ENCODE measurements at places on chromosomes 3 and 15.

DNA sequence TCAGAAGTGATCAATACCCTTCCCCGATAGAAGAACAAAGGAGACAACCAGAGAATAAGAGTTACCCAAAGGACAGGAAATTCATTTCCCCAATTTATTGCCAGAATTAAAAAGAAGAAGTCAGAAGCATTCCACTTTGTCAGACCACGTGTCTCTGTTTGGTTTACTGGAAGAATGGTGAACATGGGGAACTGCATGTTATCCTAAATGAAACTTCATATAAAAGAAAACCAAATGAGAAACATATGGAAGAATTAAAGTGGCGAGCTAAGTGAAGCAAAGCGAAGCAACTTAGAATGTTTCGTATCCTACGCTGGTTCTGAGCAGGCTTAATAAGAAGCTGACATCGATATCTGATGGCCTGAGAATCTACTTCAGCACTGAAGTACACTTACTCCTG lies 190.7 kb downstream of the MAGI1 start:
- no peak for DNase-seq

DNA sequence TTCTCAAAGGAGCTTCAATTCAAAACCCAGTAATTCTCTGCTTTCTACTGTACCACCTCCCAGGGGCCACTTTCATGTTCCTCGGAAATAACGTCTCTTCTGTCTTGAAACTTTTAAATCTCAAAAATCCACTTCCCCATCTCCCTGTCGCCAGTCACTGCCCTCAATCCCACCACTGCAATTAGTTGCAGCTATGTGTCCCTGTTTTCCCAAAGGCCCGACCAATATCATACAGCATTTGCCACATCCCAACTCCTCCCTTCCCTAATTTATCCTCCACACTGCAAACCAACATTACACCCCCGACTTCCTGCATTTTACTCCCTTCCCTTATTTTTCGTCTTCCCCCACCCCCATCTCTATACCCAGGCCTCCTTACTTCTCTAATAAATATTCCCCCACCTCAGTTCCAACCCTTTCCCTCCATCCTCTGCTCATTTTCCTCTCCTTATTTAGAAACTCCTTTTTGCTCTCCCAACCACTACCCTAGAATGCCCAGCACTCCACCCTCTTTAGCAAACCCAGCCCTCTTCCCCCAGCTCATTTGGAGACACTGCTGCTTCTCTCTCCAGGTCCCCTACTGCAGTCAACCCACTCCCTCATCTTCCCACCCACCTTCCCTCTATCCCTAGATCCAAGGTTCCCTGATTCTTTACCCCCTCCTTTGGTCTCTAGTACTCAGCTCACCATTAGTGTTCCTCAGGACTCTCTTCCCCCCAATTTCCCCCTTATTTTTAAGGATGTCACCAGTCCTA lies 1.1 kb downstream of the NPTN start:
- DNase-seq: peak; percentile 23

- no peak for DNase-seq
Observed at GRCh38 chr3:186361762-186362536, at the start of gene DGKG. Gene DGKG (minus strand): TSS chr3:186362234. CDS start chr3:186320459, 41,775 bp downstream.

DNA sequence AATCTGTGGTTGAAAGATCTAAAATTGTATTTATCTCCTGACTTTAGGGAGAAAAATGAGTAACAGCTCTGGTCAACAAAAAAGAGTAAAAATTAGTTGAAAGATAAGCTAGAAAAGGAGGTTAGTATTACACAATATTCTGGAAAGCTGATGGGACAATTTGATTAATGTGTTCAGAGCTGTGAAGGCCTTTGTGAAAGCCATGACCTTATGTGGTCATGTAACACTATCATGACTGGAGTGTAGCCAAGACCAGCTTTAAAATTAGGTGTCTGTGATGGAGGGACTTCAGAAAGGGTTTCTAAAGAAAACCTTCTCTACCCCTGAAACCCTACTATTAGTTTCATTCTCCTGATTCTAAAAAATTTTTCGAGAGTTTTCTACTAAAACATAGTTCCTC lies 127.2 kb downstream of the NFKBIZ start:
- DNase-seq: no peak

- DNase-seq: peak; percentile 47
Observed at GRCh38 chr15:22786868-22787698, 639 bp downstream of the NIPA1 start.

DNA sequence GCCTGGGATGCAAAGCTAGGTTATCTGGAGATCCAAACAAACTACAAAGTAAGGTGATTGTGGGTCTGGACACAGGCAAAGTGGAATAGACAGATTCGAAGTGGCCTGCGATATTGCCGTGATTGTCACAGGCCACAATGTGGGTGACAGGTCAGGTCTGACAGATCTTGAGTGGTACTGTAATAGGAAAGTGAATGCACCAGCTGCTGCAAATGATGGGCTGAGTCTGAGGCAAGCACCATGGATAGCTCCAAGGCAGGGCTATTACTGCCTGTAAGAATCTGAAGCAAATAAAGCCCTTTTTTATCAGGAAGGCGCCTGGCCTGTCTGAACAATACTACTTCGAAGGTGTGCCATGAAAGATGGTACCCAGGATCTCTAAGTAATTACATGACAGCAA lies 10.0 kb downstream of the ARMC8 start:
- no peak for DNase-seq

GRCh38 chr3:187975561-187976364 lies 178.2 kb upstream of the LPP start:
- DNase-seq: no peak

GRCh38 chr3:63910001-63910400 lies 2.2 kb downstream of the SCAANT1 start:
- no peak for DNase-seq

- no peak for DNase-seq
Observed at GRCh38 chr15:86061581-86061980, 18.1 kb upstream of the AGBL1 start.

GRCh38 chr3:172735014-172735413 lies 15.5 kb upstream of the ECT2 start:
- DNase-seq: no peak

GRCh38 chr3:43286841-43287499 lies 630 bp downstream of the SNRK start:
- peak; percentile 55 for DNase-seq

DNA sequence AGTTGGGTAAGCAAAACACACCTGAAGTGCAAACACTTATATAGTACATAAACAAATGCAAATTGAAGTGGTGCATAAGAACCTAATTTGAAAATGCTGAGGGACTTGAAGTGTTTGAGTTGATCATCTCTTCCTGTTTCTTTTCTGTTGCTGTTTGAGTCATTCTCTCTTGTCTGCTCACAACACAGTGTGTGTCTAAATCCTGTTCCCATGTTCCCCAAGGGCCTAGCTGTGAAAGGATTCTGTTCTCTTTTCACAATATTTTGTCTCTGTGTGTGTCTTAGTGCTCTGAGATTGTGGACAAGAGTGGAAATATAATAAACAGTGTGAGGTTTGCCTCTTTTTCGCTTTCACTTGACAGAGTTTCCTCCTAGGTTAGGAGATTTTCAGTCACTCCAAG lies 6.1 kb downstream of the CD96 start:
- DNase-seq: no peak

GRCh38 chr3:188007897-188008296 lies 146.1 kb upstream of the LPP start:
- DNase-seq: no peak

- DNase-seq: no peak
Observed at GRCh38 chr3:161619351-161619750, 122.7 kb downstream of the OTOL1 start.

DNA sequence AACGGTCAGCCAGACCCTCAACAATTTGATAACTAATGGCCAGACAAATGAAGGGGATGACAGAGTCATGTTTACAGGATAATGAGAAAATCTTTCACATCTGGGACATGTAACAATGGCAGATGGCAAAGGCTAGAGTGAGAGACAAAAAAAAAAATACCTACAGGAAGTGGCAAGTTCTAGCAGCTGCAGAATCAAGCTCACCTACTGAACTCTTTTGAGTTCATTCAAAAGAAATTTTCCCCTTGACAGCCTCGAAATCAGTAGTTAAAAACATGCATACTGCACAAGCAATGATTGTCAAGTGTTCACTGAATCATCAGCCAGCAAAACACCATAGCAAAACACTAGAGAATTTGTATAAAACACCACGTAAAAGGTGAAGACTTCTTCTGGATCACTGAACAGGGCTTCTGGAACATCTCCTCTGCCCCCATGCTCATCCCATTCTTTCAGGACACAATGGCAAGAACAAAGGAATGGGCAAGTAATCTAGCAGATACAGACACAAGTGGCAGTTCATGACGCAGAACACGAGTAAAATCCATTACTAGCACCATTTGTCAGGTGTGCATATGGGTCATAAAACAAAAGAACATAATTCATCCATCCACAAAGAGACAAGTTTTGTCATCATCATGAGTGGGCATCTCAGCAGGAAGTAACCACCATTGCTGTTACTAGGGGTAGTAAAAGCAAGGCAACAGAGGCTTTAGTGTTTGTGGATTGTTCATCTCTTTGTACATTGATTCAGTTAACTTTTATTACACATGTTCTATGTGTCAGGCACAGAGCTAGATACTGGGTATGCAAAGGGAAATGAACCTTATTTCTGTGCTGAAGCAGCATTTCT lies 13.8 kb upstream of the KCNMB2 start:
- no peak for DNase-seq

DNA sequence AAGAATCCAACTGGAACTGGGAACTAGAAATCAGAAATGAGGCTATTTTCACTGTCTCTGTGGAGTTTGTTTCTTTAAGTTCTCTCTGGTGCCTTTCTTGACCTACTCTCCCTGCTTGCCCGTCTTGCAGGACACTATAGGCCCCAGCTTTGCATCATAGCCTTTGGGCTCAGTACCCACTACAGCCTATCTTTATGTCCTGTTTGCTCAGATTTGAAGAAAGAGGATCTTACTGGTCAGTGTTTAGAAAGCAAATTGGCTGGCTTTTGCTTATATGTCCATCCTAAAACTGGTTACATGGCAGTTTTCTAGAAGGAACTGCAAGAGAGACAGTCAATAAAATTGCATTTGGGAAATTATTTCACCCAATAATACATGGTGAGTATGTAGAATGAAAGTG lies 231.8 kb upstream of the TBL1XR1 start:
- DNase-seq: no peak

DNA sequence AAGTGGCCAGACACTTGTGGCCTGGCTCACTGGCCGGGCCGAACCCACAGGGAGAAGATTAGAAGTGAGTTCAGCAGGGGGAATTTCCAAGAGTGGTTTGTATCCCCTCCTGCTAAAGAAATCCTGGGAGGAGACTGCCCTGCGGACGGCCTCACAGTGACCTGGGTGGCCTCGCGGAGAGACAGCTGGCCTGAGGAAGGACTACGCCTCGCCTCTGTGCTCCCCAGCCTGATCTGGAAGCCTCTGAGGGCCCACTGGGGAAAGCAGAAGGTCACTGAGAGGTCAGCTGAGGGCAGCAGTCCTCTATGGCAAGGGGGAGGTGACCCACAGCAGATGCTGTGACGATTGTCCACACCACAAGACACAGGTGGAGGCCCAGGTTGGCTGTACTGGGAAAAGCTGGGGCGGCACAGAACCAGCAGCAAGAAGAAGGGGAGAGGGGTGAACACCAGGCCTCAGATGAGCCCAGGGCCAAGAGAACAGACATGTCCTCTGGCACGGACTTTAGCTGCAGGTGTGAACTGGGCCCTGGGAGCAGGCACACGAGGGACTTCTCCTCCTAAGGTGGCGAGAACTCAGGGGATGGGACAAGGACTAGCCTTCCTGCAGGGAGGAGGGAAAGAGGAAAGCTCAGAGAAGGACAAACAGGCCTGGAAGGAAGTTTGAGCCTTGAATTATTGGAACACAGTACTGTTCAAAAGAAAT lies 37.2 kb upstream of the DLG1 start:
- DNase-seq: no peak

GRCh38 chr15:96323319-96324145 lies 7.0 kb upstream of the NR2F2 start:
- no peak for DNase-seq

DNA sequence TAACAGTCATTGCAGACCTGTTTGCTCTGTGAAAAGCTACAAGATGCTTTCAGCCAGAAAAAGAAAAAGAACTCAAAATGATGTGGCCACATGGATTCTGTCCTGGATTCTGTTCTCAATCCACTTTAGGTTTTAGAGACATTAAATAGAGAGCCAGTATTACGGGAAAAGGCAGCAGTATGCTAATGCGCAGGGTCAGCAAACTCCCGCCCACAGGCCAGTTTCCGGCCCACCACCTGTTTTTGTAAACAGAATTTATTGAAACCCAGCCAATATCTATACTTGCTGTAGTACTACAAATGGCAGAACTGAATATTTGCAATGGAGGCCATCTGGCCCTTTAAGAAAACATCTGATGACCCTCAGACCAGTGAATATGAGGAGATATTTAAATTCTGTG lies 416.1 kb downstream of the ERC2 start:
- DNase-seq: no peak

DNA sequence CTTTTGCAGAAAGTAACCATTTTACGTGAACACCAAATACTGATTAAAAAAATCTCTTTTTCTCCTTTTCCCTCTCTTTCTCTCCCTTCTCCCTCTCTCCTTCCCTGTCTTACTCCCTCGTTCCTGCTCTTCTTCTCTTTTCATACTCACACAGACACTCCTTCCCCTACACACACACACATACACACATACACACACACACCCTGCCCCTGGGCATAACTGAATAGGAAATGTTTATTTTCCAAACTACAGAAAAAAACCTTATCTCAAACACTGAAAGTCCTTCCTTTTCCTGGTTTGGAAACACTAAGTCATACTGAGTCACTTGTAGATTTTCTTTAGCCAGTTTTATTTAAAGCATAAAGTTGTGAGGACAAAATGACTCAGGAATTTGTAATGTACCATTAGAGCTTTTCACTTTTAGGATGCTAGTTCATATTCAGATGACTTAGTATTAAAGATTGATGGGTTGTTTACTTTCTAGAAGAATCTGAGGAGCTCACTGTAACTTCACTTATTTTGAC lies 62.4 kb downstream of the MBNL1 start:
- DNase-seq: no peak

DNA sequence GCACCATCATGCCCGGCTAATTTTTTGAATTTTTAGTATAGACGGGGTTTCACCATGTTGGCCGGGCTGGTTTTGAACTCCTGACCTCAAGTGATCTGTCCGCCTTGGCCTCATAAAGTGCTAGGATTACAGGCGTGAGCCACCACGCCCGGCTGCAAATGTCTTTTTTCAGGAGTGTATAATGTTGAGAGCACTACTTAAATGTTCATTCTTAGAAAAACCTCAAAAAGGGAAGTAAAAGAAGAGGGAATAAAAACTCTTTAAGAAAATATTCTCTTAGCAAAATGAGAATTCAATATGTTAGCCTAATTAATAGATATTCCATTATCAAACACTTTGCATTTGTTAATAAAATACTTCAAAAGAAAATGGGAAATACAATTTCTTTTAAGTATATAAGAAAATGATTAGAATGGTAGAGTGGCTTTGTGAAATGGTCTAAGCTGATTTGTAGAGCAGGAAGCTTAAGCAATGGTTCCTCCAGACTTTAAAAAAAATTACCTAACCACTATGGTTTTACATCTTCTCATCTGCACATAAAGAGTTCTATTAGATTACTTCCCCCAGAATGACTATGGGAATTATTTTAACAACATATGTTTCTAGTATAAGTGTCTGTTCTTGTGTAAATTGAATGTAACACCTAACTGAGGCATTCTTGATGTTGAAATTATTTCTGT lies 226.7 kb upstream of the ALCAM start:
- no peak for DNase-seq

- DNase-seq: no peak
Observed at GRCh38 chr3:196134691-196135090, 52.8 kb upstream of the TFRC start.
